Motor neuron (in vitro differentiated cells): ENCODE measurements at places on chromosomes 3 and 15. TPM values are rescaled to one million over a fixed set of nuclear protein-coding genes. Genes with fewer than 3 reads are reported as not detected.
A peak's percentile ranks its signal among the peaks of the same experiment; 100 is the strongest.

GRCh38 chr3:159884661-159885402 is 103.8 kb upstream of the IL12A start:
- ATAC-seq: peak; percentile 45

DNA sequence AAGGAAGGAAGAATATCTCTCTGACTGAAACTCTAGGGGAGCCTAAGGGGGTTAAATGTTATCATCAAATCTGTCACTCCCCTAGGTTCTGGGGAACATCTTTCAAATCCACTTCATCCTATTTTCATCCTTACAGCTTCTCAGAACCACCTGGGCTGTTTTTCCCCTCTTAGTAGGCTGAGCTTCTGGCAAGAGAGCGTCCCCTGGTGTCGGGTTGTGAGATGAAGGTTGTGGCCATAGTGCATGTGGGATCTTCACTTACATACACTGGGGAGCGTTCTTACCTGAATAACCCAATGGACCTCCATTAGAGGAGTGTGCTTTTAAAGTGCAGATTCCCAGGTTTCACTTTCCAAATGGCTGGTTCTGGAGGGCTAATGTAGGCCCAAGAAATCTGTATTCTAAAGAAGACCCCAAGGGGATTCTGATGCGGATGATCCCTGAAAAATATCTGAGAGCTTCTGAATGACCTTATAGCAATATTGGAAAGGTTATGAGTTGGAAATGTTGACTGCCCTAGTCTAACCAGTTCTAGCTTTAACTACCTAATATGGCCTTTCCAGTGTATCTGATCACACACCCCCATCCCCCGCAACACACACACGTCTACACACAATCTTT is 663.7 kb downstream of the AGBL1 start:
- no peak for ATAC-seq

The CHRNA5 gene
- 3.3 and 3.4 TPM in 2 replicates for total RNA-seq

The NTRK3 gene
- 7.7 and 9.9 TPM in 2 replicates for total RNA-seq

- no peak for ATAC-seq
Measured at GRCh38 chr3:171700653-171701052, 109.6 kb downstream of the PLD1 start.

The CCR8 gene
- 0.35 TPM in 1 of 2 replicates, not detected in the other for total RNA-seq

- ATAC-seq: no peak
Measured at GRCh38 chr3:159919873-159920272, 68.8 kb upstream of the IL12A start.

DNA sequence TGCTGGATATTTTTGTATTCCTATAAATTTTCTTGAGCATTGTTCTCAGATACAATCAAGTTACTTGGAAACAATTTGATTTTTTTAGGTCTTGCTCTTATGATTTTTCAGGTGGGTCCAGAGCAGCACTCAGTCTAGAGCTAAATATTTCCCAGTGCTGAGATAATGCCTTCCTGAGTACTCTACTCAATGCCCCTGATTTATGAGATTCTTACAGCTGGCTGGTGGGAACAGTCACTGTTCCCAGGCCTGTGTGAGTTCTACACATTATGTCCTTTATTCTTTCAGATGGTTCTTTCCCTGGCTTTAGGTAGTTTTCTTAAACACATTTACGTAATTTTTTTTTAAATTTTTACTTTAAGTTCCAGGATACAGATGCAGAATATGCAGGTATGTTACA is 51.0 kb upstream of the EIF5A2 start:
- ATAC-seq: peak; percentile 33

The C3orf70 gene
- 5.4 and 7.1 TPM in 2 replicates for total RNA-seq

DNA sequence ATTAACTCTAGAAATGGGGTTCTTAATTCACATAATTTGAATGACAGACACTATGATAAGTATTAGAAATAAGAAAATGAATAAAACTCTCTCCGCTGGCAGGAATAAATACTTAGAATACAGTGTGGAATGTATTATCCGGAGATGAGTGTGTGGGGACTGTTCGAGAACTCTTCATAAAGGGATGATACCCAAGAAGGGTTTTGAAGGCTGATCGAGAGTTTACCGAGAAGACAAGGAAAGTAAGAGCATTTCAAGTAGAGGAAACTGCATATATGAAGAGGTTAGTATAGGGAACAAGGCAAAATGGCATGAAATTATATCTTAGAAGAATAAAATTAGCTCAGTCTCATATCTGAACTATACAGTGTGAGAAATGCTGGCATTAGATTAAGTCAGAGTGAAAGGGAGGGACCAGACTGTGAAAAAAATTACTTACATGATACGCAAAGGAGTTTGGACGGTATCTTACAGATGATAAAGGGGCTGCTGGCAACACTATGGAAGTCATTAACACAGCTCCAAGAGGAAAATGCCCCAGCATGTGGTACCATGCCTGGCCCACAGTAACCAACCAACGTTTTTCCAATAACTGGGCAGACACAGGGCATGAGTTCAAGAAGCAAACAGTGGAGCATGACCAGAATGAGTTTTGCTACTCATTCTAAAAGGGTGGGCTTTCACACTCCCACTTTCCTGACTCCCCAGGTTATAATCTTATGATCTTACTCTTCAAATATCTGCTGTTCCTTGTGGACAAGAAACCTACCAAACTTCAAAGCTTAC is 6.5 kb downstream of the DCBLD2 start:
- no peak for ATAC-seq

DNA sequence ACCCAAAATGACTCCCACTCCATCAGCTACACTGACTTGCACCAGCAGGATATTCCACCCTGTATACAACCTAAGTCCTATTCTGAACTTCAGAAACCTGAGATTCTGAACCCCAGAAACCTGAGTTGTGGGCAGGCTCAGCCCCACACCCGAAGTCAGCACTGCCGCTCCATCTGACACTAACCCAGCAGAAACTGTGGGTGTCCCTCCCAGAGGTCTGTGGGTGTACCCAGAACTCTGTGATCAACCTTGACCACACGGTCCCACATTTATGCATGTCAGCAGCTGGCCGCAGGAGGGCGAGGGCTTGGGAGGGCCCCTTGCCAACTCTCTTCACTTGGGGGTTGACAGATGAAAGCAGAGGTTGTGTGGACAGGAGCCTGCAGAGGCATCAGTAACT is 9.3 kb downstream of the OXTR start:
- ATAC-seq: no peak

The GRIP2 gene
- total RNA-seq: 4.5 and 5.1 TPM in 2 replicates

GRCh38 chr15:63109920-63110319 is 11.7 kb upstream of the LACTB start:
- ATAC-seq: no peak

The IL17RB gene
- total RNA-seq: 2.5 and 2.8 TPM in 2 replicates

DNA sequence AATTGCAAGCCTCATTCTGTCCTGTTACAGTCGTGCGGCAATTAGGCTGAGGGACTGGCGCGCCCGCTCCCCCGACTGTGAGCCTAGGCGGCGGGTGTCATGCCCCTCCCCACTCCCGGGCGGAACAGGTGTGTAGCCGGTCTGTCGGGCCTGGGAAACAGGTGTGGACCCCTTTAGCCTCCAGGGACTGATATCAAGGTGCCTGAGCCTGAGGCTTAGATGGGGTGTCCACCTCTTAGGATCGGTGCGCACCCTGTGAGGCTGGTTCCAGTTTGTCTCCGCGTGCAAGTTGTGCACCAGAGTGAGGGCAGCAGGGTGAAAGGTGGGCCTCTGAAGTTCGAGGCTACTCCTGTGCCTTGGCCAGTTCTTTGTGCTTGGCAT is 686 bp downstream of the VPS8 start:
- ATAC-seq: peak; percentile 33

DNA sequence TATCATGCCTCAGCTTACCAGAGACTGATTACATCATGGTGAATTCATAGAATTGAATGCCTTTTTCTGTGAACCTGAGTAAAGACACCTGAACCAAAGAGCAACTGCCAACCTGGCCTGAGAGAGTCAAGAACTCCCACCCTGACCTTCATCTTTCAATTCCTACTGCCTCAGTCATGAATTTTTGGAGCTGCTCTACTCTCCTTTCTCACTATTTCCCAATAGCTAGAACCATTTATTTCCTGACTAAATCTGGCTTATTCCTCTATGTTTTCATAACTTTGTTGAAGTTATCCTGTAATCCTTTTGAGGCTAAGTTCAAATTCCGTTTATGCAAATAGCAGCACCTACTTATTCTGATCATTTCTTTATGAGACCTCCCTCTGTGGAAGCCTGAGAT is 712.4 kb upstream of the UBE2E2 start:
- no peak for ATAC-seq

- ATAC-seq: peak; percentile 93
Measured at GRCh38 chr3:126679318-126679751, 24.4 kb upstream of the TXNRD3 start.

GRCh38 chr3:132530624-132531023 is 66.4 kb upstream of the ACKR4 start:
- no peak for ATAC-seq

DNA sequence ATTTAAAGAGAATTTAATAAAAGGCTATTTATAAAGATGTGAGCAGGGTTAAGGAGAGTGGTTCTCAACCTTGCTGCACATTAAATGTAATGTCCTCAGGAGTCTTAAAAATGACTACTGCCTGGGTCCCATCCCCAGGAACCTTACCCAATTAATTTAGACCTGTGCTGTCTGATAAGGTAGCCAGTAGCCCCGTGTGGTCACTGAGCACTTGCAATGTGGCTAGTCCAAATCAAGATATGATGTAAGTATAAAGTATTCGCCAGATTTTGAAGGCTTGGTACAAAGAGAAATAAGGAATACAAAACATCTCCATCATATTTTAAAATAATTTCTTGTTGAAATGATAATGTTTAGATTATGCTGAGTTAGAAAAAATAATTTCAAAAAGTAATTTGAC is 343.3 kb upstream of the PPP2R3A start:
- no peak for ATAC-seq

DNA sequence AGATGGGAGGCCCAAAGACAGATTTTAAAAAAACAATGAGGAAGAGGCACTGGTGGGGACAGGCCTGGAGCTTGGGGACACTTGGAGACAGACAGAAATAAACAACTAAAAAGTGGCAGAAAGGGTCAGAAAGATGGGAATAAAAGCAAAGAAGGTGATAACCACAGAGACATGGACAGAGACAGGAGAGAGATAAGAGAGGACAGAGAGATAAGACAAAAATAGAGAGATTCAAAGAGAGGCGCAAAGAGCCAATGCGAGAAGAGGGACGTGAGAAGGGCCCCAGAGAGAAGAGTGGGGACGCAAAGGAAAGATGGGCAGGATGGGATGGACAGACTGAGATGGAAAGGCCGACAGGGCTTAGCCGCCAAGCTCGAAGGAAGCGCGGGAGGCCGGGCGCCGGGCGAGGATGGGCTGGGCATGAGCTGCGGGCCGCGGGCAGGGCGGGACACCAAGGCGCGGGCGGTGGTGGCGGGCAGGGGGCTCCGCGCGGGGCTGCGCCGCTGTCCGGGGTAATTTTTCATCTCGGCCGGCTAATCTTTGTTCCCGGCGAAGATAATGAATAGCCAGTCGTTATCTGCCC is 3.1 kb upstream of the GATA2 start:
- ATAC-seq: no peak

DNA sequence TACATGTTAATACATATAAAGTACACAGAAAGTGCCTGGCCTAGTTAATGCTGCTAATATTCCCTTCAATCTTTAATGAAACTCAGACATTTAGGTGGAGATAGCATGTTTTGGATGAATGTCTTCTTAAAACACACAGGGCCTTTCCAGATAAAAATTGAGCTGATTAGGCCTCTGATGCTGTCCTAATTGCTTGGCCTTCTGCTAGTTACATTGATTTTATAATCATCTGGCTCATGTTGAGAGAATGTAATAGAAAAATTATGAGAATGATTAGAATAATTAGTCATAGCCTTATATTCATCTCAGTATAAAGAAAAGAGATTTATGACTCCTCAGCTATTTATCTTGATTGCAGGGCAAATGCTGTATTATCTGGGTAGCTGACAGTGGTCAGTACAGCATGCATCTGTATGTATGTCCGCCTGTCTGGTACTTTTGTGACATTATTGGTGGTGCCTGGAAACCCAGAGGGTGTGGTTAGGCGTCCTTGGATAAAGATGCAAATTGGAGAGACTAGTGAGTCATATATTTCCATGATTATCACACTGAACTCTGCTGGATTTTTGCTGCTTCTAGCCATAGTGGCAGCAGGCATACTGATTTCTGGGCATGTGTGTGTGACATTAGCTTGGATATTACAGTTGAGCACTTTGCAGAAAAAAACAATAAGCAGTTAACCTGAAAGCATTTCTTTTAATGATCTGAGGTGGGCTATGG is 120.8 kb downstream of the FEZF2 start:
- ATAC-seq: peak; percentile 83

The PLSCR5 gene
- total RNA-seq: 0.18 and 0.21 TPM in 2 replicates

DNA sequence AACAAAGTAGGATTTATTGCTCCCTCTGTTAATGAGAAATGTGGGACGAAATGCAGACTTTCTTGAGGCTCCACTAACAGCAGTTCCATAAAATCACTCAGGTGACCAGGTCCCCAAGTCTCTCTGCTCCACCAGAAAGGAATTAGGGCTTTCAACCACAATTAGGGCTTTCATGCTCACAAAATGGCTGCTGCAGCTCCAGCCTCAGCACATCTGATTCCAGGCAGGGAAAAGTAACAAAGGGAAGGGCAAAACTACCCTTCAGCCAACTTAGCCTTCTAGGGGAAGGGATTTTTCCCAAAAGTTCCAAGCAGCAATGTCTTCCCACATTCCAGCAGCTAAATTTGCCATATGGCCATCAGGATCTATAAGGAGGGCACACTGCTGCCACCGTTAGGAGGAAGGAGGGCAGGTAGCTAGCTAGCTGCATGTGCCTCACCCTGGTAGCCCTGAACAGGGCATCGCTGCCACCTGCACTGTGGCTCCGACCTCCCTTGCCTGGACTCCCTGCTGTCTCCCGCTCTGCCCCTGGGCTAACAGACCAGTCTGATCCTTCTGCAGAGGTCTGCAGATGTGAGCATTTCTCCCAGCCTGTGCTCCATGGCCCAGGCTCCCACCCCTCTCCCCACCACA is 12.8 kb downstream of the CFAP100 start:
- no peak for ATAC-seq

DNA sequence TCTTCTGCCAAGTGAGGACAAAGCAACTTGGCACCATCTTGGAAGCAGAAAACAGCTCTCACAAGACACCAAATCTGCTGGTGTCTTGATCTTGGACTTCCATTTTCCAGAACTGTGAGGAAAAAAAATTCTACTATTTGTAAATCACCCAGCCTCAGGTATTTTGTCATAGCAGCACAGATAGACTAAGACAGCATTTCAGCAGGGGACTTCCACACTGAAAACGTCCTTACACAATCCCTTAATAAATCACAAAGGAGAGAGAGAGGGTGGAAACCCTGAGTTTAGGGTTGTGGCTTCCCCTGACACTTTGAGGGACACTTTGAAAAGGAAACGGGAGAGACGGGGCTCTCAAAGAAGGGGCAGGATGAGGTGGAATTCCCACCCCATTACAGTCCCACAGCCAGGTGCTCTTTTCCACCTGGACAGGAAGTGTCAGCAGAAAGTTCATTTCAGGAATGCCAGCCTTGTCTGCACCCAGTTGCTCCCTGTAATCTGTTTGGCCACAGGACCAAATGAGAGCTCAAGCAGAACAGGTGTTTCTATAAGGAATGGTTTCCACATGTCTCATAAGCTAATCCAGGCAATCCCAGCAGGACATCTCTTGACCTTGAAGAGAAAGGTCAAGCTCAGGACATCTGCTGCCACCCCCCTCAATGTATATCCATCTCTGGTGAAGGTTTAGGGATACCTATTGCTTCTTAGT is 51.3 kb downstream of the MYLK start:
- no peak for ATAC-seq
